Stimulated activated CD8-positive, alpha-beta memory T cell treated with anti-CD3 and anti-CD28 coated beads, Interleukin-7, amount 100 ng/mL, for 48 hours (primary cell): ENCODE measurements at places on chromosomes 7 and 10.
A peak's percentile ranks its signal among the peaks of the same experiment; 100 is the strongest.

GRCh38 chr10:422241-422640 lies 267.2 kb downstream of the DIP2C start:
- DNase-seq = no peak

- DNase-seq = no peak
Observed at GRCh38 chr10:88064608-88065382, 201.4 kb downstream of the PTEN start.

DNA sequence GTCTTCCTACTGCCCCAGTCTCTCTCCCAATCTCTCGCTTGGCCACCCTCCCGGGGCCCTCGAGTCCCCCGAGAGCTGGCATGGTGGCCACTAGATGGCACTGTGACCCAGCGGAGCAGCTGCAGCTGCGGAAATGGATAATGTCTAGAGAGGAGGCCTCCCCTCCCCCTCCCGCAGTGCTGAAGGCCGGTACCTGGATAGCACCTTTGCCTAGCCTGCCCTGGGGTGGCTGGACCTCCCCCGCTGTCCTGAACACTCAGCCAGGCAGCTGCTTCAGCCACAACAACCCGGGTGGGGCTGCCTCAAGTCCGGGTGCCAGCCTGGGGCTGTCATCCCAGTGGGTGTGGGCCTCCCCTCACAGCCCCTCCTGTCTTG lies 65.2 kb downstream of the GOLGA7B start:
- DNase-seq = peak; percentile 57

DNA sequence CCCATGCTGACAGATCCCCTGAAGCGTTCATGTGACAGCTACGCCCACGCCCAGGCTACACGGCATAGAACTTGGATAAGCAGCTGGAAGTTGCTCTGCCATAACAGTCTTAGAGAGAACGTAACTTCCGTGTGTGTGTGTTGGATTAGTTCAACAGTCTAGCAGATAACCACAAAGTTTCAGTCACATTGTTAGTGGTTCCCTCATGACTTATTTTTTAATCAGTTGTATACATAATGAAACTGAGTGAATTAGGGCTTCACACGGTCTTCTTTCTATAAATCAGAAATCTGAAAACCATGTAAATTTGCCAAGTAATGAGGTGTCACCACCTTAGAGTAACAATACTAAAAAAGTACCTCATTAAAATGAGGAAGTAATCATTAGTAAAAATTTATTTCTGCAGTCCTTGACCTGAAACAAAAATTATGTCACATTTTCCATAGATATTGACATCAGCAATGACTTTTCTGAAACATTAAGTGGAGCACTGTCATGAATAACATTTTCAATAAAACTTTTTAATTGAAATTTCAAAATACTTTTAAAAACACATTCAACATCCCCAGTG lies 21.7 kb upstream of the MACC1 start:
- no peak for DNase-seq

- no peak for DNase-seq
Observed at GRCh38 chr7:73668103-73668885, 663 bp downstream of the VPS37D start.

DNA sequence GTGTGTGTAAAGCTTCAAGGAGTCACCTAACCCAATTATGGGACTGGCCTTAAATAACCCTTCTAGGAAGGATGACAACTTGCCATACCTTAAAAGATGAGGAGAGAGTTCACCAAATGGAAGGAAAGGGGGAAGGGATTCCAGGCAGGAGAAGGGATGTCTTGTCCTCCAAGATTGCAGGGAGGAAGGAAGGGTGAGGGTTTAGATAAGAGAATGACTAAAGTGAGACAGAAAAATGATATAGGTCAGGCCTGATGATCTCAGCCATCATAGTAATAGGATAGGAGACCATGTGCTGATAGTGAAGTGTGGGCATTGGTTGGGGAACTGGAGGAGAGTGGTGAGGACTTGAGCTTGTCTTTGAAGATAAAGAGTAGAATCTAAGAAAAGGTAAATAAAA lies 7.7 kb upstream of the TMEM26 start:
- no peak for DNase-seq
